ENCODE measurements at places on chromosomes 2 and 18.

- H3K4me1 ChIP-seq = peaks cover 4% of the 10 kb centered on the region
- H3K27ac ChIP-seq = no peak overlapping the region
- H3K27me3 ChIP-seq = no peaks in the 10 kb centered on the region
- no peak for DNase-seq
- no peaks in the 10 kb centered on the region for H3K36me3 ChIP-seq
- no peak overlapping the region for H3K4me3 ChIP-seq
Observed at GRCh38 chr2:234751275-234751973, 200.4 kb upstream of the SH3BP4 start.

GRCh38 chr18:36350839-36351469, 53.4 kb downstream of the FHOD3 start:
- peaks cover 22% of the 10 kb centered on the region for H3K4me1 ChIP-seq
- no peaks in the 10 kb centered on the region for H3K36me3 ChIP-seq
- DNase-seq = no peak
- H3K27me3 ChIP-seq = no peaks in the 10 kb centered on the region

DNA sequence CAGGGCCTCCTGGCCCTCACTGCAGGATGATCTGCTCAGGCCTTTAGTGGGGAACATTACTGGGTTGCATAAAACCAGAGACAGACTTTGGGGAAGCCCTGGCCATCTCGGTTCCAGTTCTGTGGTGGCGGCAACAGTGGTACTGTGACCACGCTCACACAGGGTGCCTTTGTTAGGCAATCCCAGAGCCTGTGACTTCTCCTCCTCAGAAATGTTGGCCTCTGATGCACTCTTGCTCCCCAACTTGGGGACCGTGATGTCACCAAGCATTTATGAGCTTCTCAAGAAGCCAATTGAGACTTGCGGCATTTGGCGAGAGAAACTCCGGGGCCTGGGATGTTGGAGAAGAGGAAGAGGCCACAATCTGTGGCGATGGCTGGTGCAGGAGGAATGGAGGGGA, 80.9 kb upstream of the PKDCC start:
- peak overlapping the region; percentile 51 for H3K27ac ChIP-seq
- no peak for DNase-seq
- no peaks in the 10 kb centered on the region for H3K36me3 ChIP-seq
- peaks cover 71% of the 10 kb centered on the region for H3K4me1 ChIP-seq

GRCh38 chr2:126659562-126660467, 3.9 kb downstream of the GYPC start:
- peaks cover 9% of the 10 kb centered on the region for H3K27me3 ChIP-seq
- no peak overlapping the region for H3K4me3 ChIP-seq
- peaks cover 64% of the 10 kb centered on the region for H3K4me1 ChIP-seq
- H3K36me3 ChIP-seq = peaks cover 4% of the 10 kb centered on the region
- no peak for DNase-seq

DNA sequence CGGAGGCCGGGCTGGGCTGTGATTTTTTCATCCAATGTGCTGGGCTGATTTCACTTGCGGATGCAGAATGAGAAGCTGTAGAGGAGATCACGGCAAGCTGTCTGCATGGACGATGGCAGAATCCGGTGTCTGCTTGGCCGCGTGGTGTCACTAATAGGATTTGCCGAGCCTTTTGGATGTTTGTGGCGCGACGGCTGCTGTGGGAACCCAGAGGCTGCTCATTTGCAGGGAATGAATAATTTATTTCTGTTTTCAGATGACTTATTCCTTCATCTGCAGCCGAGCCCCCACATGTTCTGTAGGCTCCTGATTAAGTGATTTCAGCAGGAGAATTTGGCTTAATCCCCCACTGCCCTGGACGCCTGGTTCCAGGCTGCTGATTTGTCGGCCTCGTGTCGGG, 62.6 kb downstream of the ODC1 start:
- H3K36me3 ChIP-seq = no peaks in the 10 kb centered on the region
- H3K27me3 ChIP-seq = peaks cover 4% of the 10 kb centered on the region
- no peak overlapping the region for H3K27ac ChIP-seq
- no peak for DNase-seq
- no peak overlapping the region for H3K4me3 ChIP-seq

DNA sequence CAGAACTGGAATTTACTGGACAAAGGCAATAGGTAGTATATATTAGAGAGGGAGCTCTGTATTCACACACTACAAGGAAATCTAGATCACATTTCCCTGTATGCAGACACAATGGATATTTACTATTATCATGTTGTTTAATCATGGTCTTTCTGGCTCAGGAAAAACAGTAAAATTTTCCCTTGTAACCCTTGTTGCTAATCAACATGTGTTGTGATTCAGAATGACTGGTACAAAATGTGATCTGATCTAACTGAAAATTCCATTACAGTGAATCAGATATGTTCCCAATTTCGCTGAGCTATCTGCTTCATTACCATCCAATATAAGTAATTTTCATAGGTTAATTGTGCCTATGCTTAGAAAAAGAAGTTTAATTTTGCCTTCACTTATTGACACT, 1109.7 kb downstream of the LRP1B start:
- H3K27ac ChIP-seq = no peak overlapping the region
- no peak overlapping the region for H3K4me3 ChIP-seq
- DNase-seq = no peak
- no peaks in the 10 kb centered on the region for H3K27me3 ChIP-seq
- peaks cover 3% of the 10 kb centered on the region for H3K4me1 ChIP-seq

GRCh38 chr18:24502667-24503523, 42.5 kb downstream of the HRH4 start:
- no peak for DNase-seq
- peaks cover 9% of the 10 kb centered on the region for H3K4me1 ChIP-seq
- H3K4me3 ChIP-seq = no peak overlapping the region
- no peaks in the 10 kb centered on the region for H3K36me3 ChIP-seq

DNA sequence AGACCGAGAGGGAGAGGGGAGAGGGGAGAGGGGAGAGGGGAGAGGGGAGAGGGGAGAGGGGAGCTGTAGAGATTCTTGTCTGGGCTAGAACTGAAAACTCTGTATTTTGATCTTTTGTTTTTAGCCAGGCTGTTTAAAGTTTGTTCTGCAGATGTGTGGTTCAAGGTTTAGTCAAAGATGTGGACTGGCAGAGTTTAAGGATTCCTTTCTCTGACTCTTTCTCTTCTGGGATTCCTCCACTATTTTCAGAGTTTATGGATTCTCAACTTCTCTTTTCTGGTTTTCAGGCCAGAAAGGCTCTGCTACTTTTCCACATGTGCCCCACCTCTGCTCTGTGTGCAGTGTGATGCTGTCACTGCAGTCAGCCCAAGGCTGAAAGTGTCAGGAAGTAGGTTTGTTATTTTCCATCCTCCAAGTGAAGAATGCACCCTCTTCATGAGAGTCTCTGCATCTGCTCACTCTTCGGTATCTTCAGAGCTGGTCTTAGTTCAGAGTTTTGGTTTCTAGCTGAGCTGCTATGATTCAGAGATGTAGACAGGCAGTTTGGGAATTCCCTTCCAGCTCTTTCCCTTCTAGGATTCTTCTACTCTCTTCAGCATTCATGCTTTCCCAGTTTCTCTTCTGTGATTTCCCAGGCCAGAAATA, 130.9 kb upstream of the SMAD7 start:
- no peak for DNase-seq
- H3K4me1 ChIP-seq = no peaks in the 10 kb centered on the region
- no peaks in the 10 kb centered on the region for H3K27me3 ChIP-seq
- H3K4me3 ChIP-seq = no peak overlapping the region
- no peak overlapping the region for H3K27ac ChIP-seq

DNA sequence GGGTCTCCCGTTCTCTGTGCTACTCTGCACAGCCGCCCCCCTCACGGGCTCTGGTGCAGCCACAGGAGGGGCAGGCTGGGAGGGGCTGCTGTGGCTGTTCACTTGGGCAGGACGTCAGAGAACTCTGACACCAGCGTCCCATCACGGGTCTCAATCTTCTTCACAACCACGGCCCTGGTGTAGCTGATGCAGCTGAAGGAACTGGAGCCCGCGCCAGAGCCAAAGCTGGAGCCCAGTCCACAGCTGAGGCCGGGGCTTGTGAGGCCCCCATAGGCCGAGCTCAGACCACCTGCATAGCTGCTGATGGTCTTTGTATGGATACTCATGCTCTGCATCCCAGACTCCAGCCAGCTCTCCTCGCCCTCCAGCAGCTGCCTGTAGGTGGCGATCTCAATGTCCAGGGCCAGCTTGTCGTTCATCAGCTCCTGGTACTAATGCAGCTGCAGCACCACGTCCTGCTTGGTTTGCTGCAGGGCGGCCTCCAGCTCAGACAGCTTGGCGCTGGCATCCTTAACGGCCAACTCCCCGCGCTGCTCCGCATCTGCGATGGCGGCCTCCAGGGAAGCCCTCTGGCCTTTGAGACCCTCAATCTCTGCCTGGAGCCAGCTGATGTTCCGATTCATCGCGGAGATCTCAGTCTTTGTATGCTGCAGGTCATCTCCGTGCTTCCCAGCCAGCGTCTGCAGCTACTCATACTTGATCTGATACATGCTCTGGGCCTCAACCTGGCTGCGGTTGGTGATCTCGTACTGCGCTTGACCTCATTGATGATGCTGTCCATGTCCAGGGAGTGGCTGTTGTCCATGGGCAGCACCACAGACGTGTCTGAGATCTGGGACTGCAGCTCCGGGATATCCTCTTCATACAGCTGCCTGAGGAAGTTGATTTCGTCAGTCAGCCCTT, 7.4 kb upstream of the DUSP19 start:
- DNase-seq = no peak
- H3K4me1 ChIP-seq = no peaks in the 10 kb centered on the region
- H3K4me3 ChIP-seq = no peak overlapping the region
- no peak overlapping the region for H3K27ac ChIP-seq

GRCh38 chr2:71783215-71783614, 329.9 kb downstream of the DYSF start:
- DNase-seq = no peak
- H3K4me3 ChIP-seq = no peak overlapping the region
- no peak overlapping the region for H3K27ac ChIP-seq
- H3K4me1 ChIP-seq = peaks cover 23% of the 10 kb centered on the region

- H3K27ac ChIP-seq = no peak overlapping the region
- H3K4me3 ChIP-seq = no peak overlapping the region
- peaks cover 70% of the 10 kb centered on the region for H3K27me3 ChIP-seq
Observed at GRCh38 chr2:84884449-84884848, 3.6 kb upstream of the TRABD2A start.

- H3K4me3 ChIP-seq = peak overlapping the region; percentile 96
- peaks cover 4% of the 10 kb centered on the region for H3K27me3 ChIP-seq
- H3K4me1 ChIP-seq = peaks cover 36% of the 10 kb centered on the region
- no peaks in the 10 kb centered on the region for H3K36me3 ChIP-seq
Observed at GRCh38 chr2:156340377-156340776, 7.9 kb upstream of the NR4A2 start.

DNA sequence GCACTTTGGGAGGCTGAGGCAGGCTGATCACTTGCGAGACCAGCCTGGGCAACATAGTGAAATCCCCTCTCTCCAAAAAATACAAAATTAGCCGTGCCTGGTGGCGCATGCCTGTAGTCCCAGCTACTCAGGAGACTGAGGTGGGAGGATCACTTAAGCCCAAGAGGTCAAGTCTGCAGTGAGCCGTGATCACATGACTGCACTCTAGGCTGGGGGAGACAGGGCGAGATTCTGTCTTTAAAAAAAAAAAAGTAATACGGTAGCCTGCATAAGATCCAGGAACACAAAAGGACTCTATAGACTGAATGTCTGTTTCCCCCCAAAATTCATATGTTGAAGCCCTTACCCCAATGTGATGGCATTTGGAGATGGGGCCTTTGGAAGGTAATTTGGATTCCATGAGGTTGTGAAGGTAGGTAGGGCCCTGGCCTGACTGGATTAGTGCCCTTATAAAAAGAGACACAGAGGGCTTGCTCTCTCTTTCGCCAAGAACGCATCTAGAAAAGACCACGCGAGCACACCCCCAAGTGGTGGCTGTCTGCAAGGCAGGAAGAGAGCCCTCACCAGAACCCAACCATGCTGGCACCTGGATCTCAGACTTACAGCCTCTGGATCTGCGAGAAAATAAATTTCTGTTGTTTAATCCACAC, 17.0 kb downstream of the MBOAT2 start:
- H3K27me3 ChIP-seq = no peaks in the 10 kb centered on the region
- H3K27ac ChIP-seq = no peak overlapping the region
- no peak overlapping the region for H3K4me3 ChIP-seq
- H3K36me3 ChIP-seq = no peaks in the 10 kb centered on the region
- H3K4me1 ChIP-seq = peaks cover 27% of the 10 kb centered on the region

DNA sequence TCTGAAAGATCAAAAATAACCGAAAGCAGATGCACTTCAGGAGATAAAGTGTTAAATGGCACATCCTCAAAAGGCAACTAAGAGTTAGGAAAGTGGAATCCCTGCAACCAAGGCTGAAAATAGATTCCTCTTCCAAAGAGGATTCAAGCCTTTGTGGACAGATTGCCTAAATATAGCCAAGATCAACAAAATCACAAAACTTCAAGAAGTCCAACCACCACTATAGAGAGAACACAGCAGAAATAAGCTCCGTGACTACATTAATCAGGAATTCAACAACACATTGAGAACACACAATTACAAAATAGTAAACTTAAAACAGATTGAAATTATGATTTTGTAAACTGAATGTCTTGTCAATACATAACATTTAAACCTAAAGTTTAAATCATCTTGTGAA, 165.7 kb downstream of the LNPK start:
- peaks cover 4% of the 10 kb centered on the region for H3K27me3 ChIP-seq
- no peaks in the 10 kb centered on the region for H3K36me3 ChIP-seq
- H3K4me3 ChIP-seq = no peak overlapping the region
- DNase-seq = no peak
- H3K4me1 ChIP-seq = no peaks in the 10 kb centered on the region
- no peak overlapping the region for H3K27ac ChIP-seq

DNA sequence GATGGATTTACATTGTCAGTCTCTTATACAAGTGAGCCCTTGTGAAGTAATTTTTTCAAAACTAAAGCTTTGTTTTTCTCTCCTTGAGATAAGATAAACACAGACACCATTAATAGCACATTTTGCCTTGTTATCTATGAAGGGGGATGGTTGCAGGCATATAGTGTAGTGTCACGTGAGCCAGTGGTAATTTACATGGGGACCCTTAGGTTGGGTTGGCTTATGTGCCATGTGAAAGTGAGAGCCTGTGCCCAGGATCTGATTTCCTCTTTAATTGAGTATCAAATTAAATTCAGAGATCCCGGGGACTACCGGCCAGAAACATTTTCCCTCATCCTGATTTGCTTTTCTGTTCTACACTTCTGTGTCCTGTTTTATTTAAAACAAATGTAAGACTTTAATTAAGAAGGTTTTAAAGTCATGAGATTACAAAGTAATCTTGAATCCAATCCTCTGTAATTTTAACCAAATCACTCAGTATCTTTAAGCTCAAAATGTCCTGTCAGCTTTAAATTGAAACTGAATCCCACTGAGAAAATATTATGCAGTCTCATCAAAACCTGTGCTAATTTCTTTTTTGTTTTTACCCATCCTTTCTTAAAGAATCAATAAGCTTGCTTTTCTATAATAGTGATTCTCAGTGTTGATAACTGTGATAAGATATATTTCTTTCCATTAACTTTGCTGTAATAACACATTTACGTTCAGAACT, 63.8 kb downstream of the PTPRM start:
- no peaks in the 10 kb centered on the region for H3K27me3 ChIP-seq
- H3K4me3 ChIP-seq = no peak overlapping the region
- DNase-seq = no peak
- H3K27ac ChIP-seq = no peak overlapping the region
- H3K4me1 ChIP-seq = no peaks in the 10 kb centered on the region
- H3K36me3 ChIP-seq = no peaks in the 10 kb centered on the region

All from type B pancreatic cell (in vitro differentiated cells).